GM12878 (cell line): ENCODE measurements at places on chromosomes 12 and 14. TPM values are rescaled to one million over a fixed set of nuclear protein-coding genes. Genes with fewer than 3 reads are reported as not detected.

Gene RERGL
- polyA plus RNA-seq: not detected in 2 replicates

Gene POTEG
- polyA plus RNA-seq: not detected in 2 replicates

Gene RNU4-1
- polyA plus RNA-seq: 3.5 and 3.7 TPM in 2 replicates

Gene PMCH
- 1.7 and 2.1 TPM in 2 replicates for polyA plus RNA-seq
